ENCODE measurements at places on chromosomes 2 and 18. TPM values are rescaled to one million over a fixed set of nuclear protein-coding genes. Genes with fewer than 3 reads are reported as not detected.
A peak's percentile ranks its signal among the peaks of the same experiment; 100 is the strongest.

DARS1 gene
- total RNA-seq: 77.9 TPM

LRRC30 gene
- total RNA-seq: not detected

THSD7B gene
- total RNA-seq: 8.2 TPM

PRKAG3 gene
- total RNA-seq: not detected

SIX3 gene
- total RNA-seq: 0.06 TPM

FAM110C gene
- total RNA-seq: 9.7 TPM

REV1 gene
- 45.9 TPM for total RNA-seq

REEP1 gene
- 19.7 TPM for total RNA-seq

TXNDC2 gene
- total RNA-seq: not detected

INHA gene
- 0.58 TPM for total RNA-seq

CFAP221 gene
- total RNA-seq: 42.4 TPM

IL1B gene
- 3.8 TPM for total RNA-seq

DNA sequence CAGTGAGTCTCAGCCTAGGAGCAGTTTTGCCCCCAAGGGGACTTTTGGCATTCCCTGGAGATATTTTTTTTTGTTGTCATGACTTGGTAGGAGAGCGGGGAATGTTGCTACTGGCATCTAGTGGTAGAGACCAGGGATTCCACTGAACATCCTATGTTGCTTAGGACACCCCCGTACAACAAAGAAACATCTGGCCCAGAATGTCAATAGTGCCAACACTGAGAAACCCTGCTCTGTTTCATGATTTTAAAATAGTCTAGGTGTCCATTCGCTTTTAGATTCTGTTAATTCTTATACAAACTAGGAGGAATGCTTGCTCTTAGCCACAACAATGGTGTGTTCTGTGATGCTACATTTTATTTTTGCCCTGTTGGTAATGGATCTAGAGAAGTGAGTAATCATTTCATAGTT is 225.8 kb upstream of the SIX3 start:
- peak; percentile 55 for DNase-seq

DNA sequence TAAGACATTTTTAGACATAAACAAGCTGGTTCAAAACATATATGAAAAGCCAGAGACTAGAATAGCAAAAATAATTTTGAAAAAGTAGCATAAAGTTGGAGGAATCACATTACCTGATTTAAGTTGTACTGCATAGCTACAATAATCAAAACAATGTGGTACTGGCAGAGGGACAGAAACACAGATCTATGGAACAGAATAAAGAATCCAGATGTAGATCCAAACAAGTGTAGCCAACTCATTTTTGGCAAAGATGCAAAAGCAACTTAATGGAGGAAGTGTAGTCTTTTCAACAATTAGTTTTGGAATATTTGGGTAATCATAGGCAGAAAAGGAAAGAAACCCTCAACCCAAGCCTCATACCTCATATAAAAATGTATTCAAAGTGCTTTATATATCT is 278.7 kb upstream of the ZNF521 start:
- DNase-seq: no peak

- DNase-seq: no peak
Measured at GRCh38 chr2:85264471-85264870, 63.3 kb downstream of the TGOLN2 start.

DNA sequence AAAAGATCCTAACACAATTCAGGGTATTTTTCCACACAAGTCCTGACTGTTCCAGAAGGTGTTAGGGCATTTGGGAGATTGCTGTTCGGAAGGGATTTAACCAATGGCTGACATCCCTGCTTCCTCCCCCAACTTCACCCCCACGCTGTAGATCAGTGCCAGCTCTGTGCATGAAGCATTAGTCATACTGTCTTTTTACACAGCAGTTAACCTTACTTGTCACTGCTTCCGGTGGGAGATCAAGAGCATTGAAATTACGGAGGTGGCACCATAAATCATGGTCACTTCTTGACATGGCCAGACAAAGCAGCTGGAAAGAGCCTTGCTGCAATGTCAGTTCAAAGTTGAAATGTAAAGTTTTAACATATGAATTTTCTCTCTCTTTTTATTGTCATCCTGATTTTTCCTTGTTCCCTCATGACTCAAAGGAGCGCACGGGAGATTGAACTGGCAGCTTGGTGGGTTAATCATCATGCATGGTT is 70.2 kb downstream of the HRH4 start:
- DNase-seq: no peak

DNA sequence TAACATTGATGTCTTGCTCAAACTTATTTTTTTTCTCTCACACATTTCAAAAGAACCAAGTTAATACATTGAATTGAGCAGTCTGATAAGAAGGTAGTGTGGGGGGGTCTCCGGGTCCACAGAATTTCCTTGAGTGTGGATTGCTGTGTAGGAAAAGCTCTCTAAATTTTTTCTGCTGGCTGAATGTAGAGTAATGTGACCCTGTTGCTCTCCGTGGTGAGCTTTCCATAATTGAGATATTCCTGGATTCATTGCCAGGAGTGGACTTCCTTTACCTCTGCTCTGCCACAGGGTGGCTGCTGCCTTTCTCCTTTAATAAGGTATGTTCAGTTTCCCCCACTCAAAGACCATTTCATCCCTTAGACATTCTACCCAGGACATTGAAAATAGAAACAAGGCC is 50.9 kb downstream of the PKP4 start:
- DNase-seq: no peak

DNA sequence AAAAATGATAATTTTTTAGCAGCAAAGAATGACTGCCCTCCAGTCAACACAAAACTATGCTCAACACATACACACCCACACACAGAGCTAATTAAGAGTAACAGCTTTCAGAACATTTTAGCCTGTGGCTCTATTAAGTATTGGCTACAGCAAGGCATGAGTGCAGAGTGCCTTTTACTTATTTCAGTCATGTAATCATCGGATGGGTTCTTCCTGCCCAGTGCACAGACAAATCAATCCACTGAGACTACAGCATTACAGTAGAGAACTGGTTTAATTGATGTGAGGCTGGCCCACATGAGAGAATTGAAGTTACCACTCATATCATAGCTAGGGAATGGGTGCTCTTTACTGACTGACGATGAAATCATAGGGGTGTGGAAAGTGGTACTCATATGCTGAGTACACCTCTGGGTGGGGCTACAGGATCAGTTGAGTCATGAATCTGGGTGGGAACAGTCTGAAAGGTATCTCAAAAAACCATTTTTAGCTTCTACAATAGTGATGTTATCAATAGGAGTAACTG is 241.0 kb downstream of the FSIP2 start:
- no peak for DNase-seq

DNA sequence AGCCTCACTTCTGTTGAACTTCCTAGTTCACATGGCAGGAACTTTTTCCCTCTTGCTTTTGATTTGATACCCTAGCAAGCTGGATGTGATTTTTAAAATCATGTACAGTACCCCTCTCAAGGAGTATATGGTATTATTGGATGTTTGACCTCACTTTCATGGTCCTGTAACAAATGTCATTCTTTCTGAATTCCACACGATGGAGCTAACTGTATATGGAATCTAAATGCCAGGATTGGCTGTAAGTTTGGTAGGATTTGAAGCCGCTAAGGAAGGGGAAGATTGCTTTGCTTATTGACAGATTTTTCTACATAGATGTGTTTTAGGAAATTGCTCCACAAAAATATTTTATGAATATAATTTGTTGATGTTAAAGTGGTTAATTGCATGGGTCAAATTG is 18.3 kb downstream of the MAIP1 start:
- DNase-seq: peak; percentile 62

- DNase-seq: no peak
Measured at GRCh38 chr2:233544200-233544610, 22.4 kb downstream of the USP40 start.

DNA sequence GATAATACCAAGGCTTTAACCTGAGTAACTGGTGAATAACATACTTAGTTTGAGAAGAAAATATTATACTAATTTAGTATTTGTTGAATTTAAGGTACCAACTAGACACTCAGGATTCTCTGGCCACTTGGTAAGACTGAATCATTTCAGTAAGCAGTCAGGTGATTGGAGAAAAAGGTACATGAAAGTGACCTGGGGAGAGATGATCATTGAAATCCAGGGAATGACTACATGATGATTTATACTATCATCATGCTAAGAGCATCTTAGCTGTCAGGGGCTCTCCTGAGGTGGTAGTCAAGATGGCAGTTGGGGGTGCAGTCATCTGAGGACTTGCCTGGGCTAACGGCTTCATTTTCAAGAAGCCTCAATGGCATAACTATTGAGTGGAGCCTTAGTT is 571.2 kb upstream of the ACVR2A start:
- DNase-seq: no peak

GRCh38 chr2:20208476-20208859 is 16.5 kb downstream of the SDC1 start:
- DNase-seq: peak; percentile 61

- peak; percentile 52 for DNase-seq
Measured at GRCh38 chr2:165902934-165903333, 50.6 kb downstream of the TTC21B start.

- DNase-seq: peak; percentile 48
Measured at GRCh38 chr2:179049546-179050311, at the start of gene CCDC141. Gene CCDC141 (minus strand): TSS chr2:179050137. CDS start chr2:179049941, 196 bp downstream.

DNA sequence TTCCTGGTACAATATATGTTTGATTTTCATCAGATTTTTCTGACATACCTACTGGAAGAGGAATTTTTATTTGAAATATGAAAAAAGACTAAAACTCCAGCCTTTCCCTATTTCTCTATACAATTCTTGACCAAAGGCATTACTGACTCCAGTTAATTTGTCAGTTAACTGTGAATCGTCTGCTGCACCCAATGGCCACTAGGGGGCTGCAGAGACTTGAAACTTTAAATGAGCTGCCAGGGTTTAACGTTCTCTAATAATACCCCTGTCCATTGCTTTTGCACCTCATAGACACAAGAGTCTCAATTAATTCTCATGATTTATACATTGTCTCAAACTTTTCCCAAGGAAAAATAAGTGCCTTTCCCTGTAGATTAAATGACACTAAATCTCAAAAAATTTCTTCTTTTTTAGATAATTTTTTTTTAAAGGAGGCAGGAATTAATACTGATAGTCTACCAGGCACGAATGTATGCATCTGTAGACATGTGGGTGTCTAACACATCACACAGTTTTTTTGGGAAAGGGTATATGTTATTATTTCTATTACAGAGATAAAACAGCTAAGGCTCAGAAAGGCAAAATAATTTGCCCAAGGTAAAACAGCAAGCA is 1.8 kb upstream of the ALK start:
- peak; percentile 41 for DNase-seq

- peak; percentile 27 for DNase-seq
Measured at GRCh38 chr2:23618794-23619530, 234.0 kb downstream of the KLHL29 start.

DNA sequence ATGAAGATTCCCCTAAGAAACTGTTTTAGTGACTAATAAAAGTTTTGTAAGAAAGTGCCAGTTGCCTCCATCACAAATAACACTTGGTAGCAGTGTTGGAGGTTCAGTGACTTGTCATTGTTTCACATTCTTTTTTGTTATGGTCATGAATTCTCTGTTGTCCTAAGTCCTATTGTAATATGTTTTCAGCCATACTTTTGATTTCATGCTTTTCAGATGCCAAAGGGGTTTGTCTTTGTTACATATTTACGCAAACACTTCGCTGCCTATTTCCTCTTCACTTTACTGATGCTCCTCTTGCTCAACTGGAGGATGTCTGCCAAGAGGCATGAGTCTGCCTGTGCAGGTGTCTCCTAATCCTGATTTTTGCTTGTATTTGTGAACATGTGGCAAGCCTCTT is 66.6 kb downstream of the PHLPP1 start:
- DNase-seq: no peak

DNA sequence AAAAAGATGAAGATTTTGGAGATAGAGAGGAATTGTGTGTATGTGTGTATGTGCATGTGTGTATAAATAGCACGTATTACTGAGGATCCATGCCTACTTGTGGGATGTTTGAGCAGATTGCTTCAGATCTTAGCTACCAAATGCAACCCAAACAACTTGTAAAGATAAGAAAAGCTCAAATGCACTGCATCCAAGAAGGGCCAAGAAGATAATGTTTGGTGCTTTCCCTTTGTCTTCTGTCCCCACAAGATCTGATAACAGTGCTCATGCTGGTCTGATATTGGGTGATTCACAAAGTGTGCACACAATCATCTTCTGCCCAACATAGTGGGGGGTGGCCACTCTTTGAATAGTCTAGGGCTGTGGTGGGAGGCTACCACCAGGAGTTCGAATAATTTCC is 284.8 kb upstream of the CYRIA start:
- no peak for DNase-seq

- DNase-seq: no peak
Measured at GRCh38 chr2:64489081-64489751, 34.9 kb upstream of the AFTPH start.

GRCh38 chr2:237996021-237996593 is 29.3 kb downstream of the UBE2F start:
- peak; percentile 4 for DNase-seq

- no peak for DNase-seq
Measured at GRCh38 chr2:227510620-227510958, 38.6 kb downstream of the AGFG1 start.

DNA sequence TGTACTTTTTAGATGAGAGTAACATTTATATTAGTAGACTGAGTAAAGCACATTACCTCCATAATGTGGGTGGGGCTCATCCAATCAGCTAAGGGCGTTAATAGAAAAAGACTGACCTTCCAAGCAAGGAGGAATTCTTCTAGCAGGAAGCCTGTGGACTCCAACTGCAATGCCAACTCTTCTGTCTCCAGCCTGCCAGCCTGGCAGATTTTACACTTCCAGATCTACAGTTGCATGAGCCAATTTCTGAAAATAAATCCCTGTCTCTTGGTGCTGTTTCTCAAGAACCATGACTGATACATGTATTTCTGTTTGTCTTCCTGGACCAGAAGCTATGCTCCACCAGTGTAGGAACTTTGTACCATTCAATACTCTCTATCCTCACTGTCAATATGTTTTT is 69.0 kb upstream of the LMAN1 start:
- no peak for DNase-seq

DNA sequence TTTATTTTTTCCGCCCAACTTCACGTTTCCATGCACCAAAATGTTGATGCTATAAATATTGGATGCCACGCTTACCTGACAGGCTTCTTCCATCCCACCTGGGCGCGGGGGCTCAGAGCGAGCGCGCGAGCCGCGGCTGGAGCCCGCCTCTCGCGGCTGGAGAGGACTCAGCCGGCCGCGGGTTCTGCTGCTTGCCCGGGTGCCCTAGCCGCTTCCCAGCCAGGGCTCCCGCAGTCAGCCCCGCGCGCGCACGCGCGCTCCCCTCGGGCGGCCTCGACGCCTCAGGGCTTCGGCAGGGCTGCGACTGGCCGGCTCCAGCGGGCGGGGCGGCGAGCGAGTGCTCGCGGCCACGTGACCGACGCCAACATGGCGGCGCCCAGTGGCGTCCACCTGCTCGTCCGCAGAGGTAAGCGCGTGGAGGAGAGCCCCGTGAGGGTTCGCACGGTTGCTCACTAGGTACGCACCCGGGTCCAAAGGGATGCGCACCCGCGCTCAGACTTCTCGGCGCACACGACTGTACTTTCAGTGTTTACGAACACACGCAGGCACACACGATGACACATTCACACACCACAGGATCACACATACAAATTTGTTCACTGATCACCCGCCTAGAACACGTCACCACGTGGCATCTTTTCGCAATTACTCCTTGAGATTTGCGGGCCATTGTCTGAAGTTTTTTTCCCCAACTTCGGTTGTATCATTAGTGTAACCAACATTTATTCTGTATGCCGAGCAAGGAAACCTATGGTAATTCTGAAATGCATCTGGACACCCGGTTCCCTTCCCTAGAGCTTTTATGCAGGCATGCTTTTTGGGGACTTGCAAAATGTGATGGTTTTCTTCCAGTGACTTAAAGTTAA is at the start of gene METAP1D:
Gene METAP1D (plus strand): TSS at position 350 of the 866 bp plus-strand sequence. CDS start 17 bp downstream, at position 367.
- peak; percentile 91 for DNase-seq

GRCh38 chr18:58315041-58315440 is 271.0 kb downstream of the NEDD4L start:
- DNase-seq: no peak

All from lung (tissue), 17 donors.